ENCODE measurements at places on chromosomes 3 and 15.

- no peak for DNase-seq
These were observed 42.0 kb upstream of the ATP10A start for GRCh38 chr15:25905140-25905539.

DNA sequence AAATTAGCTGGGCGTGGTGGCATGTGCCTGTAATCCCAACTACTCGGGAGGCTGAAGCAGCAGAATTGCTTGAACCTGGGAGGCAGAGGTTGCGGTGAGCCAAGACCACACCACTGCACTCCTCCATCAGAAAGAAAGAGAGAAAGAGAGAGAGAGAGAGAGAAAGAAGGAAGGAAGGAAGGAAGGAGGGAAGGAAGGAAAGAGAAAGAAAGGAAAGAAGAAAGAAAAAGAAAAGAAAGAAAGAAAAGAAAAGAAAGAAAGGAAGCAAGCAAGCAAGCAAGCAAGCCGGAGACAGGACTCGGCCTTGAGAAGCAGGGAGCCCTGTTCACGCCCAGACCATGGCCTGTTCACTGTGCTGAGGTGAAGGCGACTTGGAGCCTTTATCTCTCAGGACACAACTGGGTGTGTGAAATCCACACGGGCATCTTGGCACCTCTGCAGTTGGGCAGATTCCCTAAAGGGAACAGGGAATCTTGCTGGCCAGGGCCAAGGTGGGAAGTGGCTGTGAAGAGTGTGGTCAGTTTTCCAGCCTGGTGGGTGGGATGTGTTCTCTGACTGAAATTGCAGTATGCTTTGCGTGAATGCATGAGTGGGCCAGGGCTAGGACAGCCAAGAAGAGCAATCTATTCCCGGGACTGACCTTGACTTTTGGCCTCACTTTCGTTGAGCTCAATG is 90.3 kb downstream of the CORO2B start:
- DNase-seq, result no peak

- no peak for DNase-seq
These were observed 562.9 kb upstream of the CBLB start for GRCh38 chr3:106431721-106432120.

DNA sequence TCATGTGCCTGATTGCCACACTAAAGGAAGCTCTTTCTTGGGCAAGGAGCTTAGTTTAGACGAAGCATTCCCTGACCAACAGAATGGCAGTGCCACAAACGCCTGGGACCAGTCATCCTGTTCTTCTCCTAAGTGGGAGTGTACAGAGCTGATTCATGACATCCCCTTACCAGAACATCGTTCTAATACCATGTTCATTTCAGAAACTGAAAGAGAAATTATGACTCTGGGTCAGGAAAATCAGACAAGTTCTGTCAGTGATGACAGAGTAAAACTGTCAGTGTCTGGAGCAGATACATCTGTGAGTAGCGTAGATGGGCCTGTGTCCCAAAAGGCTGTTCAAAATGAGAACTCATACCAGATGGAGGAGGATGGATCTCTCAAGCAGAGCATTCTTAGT is 18.4 kb downstream of the SENP5 start:
- no peak for DNase-seq

- no peak for DNase-seq
These were observed 14.4 kb upstream of the BTBD1 start for GRCh38 chr15:83081256-83082014.

- DNase-seq, result no peak
These were observed 67.1 kb downstream of the PLOD2 start for GRCh38 chr3:146093896-146094295.

Data from T-helper 22 cell (primary cell).